ENCODE measurements at places on chromosomes 16 and 17. TPM values are rescaled to one million over a fixed set of nuclear protein-coding genes. Genes with fewer than 3 reads are reported as not detected.

The SLC47A1 gene
- 0.92 TPM for total RNA-seq

The CBFA2T3 gene
- total RNA-seq: 2.3 TPM

The GP1BA gene
- total RNA-seq: not detected

The TXNL4B gene
- total RNA-seq: 11.3 TPM

The SP6 gene
- total RNA-seq: 0.23 TPM

The PLA2G10 gene
- total RNA-seq: not detected

The ZNF624 gene
- 33.9 TPM for total RNA-seq

The LYRM9 gene
- total RNA-seq: 17.8 TPM

The AGRP gene
- not detected for total RNA-seq

The HSPB9 gene
- 0.23 TPM for total RNA-seq

The GLTPD2 gene
- not detected for total RNA-seq

The LRRC36 gene
- 9.5 TPM for total RNA-seq

The KRT37 gene
- total RNA-seq: not detected

The HOXB8 gene
- not detected for total RNA-seq

The MMP28 gene
- 15.2 TPM for total RNA-seq

The EPN3 gene
- 0.23 TPM for total RNA-seq

The KRTAP4-4 gene
- not detected for total RNA-seq

The ABCA6 gene
- 6.2 TPM for total RNA-seq

The SLFN12L gene
- total RNA-seq: 0.46 TPM

The DVL2 gene
- 56.1 TPM for total RNA-seq

The HES7 gene
- 0.46 TPM for total RNA-seq

The ZG16 gene
- not detected for total RNA-seq

The HS3ST2 gene
- 4.2 TPM for total RNA-seq

The ITGAL gene
- total RNA-seq: 1.2 TPM

The MYH10 gene
- 143 TPM for total RNA-seq

The EXOC3L1 gene
- total RNA-seq: 1.2 TPM

The KRTAP2-1 gene
- total RNA-seq: not detected

The PRSS8 gene
- total RNA-seq: not detected

The CFAP119 gene
- total RNA-seq: 8.8 TPM

The MIEN1 gene
- total RNA-seq: 14.1 TPM

The SYT17 gene
- total RNA-seq: 32.5 TPM

The PPP1R27 gene
- not detected for total RNA-seq

The ZNF771 gene
- 10.4 TPM for total RNA-seq

The SLC6A4 gene
- total RNA-seq: 0.92 TPM

The SYCE1L gene
- total RNA-seq: 2.1 TPM

The SERPINF2 gene
- total RNA-seq: not detected

The TK2 gene
- 21.9 TPM for total RNA-seq

The KRTAP16-1 gene
- total RNA-seq: not detected

The CCDC102A gene
- total RNA-seq: 1.6 TPM

The RHBDL3 gene
- total RNA-seq: 4.4 TPM

The PYDC1 gene
- total RNA-seq: 0.92 TPM

The SLC38A8 gene
- 2.8 TPM for total RNA-seq

The FBXW10 gene
- 0.23 TPM for total RNA-seq

The WNK4 gene
- 0.69 TPM for total RNA-seq

The ZNF207 gene
- total RNA-seq: 120 TPM

The CMTM2 gene
- total RNA-seq: not detected

The TBC1D26 gene
- total RNA-seq: 0.23 TPM

The CDH16 gene
- total RNA-seq: not detected

The KCNG4 gene
- total RNA-seq: not detected

The AIPL1 gene
- 0.23 TPM for total RNA-seq

The ALOX12 gene
- total RNA-seq: not detected

The ARL5C gene
- not detected for total RNA-seq

The KRT33B gene
- not detected for total RNA-seq

The KRTAP4-3 gene
- total RNA-seq: not detected

The ACAP1 gene
- 0.23 TPM for total RNA-seq

The TBC1D3H gene
- not detected for total RNA-seq

The UNC45B gene
- total RNA-seq: not detected

The HOXB6 gene
- total RNA-seq: not detected

The CARD14 gene
- 0.46 TPM for total RNA-seq

Measured in diencephalon (tissue), 1 donor.